Astrocyte (in vitro differentiated cells and primary cell): ENCODE measurements at places on chromosomes 13 and 19.

GRCh38 chr13:29548722-29549121, 46.8 kb downstream of the SLC7A1 start:
- peak; percentile 95 for DNase-seq

DNA sequence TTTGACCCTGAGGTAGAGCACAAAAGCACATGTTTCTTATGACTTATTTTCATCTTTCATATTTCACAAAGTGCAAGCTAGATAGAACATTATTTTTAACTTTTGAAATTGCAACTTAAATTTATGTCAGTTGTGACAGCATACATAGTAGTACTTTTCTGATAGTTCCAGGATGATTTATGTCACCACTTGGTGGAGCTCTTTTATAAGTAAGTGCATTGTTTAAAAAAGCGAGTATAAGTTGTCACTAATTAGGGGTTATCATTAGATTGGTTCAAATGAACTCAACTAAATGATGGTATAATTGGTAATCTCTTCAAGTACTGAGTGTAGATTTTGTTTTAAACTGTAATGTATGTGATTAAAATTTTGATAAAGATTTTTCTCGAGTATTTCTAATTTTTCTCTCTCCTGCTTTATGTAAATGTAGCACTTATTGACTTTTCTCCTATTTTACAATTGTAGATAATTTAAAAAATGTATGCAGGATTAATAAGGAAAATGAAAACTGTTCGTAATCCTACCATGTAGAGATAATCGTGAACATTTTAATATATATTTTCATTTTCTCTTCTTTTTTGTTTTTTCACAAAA, 31.1 kb downstream of the RB1 start:
- peak; percentile 21 for DNase-seq

DNA sequence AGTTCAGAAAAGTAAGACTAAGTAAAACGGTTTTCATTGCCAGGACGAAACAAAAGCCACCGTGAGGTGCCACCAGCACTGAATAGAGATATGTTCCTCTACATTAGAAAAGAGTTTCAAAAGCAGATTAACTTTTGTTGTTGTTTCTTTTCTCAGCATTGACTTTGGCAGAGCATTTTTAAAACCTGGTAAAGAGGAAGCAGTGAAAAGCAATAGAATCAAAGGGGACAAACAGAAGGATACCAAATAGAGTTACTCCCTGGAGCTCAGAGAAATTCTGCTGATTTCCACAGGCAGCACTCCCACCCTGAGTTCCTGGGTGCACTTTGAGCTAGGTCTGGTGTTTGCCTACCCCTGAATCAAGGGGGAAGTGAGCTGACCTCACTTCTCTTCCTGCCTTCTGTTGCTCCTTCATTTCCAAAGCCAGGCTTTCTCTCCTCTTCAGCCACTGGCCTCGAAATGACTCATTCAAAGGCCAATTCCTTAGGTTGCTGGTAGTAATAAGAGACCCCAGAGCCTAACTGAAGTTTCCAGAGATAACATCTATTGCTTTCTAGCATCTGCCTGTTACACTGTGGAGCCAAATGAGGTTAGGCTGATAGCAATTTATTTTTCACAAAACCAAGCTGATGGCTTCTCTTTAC, 11.3 kb upstream of the ERICH6B start:
- DNase-seq: peak; percentile 12

GRCh38 chr19:4441994-4442818, 15.4 kb downstream of the UBXN6 start:
- DNase-seq: no peak

- DNase-seq: no peak
Observed at GRCh38 chr13:25660996-25661395, 289.2 kb downstream of the ATP8A2 start.

GRCh38 chr13:106337096-106337850, 198.2 kb downstream of the EFNB2 start:
- DNase-seq: no peak

GRCh38 chr19:49890349-49891311, 6.1 kb downstream of the IL4I1 start:
- DNase-seq: no peak

DNA sequence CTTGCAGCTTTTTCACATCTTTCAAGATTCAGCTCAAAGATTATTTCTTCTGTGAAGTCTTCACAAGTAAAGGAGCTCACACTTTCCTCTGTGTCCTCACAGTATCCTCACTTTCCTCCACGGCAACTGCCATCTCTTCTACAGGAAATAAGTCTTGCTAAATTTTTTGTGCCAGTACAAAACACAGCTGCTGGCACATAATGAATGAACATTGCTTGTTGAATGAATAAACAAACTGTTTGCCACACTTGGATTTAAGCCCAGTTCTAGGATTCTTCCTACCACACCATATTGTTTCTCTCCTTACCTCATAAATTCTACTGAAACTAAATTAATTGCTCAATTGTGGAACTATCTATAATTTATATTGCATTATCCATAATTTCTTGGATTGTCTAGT, 59.5 kb downstream of the RAP2A start:
- DNase-seq: no peak

DNA sequence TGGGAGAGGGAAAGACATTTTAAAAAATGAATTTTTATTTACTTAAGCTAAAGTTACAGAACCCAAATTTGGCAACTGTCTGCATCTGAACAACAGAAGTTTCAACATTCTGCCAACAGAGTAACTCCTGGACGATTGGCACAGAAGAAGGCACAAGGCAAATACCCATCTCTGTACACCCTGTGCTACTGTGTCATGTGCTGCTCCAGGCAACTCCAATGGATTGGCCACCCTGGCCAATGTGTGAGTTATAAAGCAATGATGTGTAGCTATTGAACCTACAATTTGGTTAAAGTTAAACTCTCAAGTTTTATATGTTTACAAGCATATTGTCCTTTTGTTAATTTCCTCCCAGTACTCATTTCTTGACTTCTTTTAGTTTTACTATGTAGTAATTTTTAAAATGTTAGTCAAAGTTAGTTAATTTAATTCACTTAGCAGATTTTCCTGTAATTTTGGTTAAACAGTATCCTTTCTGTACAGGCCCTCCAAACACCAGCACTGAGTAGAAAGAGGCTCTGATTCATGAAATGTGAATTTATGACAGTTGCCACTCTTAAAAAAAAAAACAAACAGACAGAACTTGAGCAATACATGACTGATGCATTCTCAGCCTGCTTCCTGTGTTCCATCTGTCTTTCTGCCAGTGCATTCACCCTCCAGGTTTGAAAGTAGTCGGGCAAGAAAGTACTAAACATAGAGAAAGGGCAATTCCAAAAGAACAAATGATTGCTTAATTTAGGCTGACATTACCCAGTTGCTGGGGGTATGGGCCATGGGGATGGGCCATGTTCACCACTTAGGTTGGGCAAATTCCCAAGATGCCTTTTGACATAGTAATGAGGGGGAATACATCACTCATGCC, 5.9 kb downstream of the STARD13 start:
- DNase-seq: peak; percentile 80

GRCh38 chr19:31430381-31430780, 81.1 kb upstream of the TSHZ3 start:
- no peak for DNase-seq

- no peak for DNase-seq
Observed at GRCh38 chr13:39405596-39406205, 197.3 kb downstream of the LHFPL6 start.

DNA sequence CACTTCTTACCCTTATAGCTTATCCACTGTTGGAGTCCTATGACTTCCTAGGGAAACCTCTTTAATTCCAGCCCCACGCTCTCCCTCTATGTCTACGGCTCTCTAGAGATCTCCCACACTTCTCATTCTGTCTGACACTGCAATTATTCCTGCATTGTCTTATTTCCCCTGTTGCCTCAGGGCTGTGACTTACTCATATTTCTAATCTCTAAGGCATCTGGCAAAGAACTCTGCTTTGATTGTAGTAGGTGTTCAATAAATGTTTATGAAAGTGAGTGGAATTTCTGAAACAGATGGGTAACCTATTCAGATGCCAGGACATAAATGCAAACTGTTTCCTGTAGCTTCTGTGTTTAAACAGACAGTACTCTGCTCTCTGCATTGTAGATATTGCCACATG, 102.4 kb upstream of the SERTM1 start:
- no peak for DNase-seq

DNA sequence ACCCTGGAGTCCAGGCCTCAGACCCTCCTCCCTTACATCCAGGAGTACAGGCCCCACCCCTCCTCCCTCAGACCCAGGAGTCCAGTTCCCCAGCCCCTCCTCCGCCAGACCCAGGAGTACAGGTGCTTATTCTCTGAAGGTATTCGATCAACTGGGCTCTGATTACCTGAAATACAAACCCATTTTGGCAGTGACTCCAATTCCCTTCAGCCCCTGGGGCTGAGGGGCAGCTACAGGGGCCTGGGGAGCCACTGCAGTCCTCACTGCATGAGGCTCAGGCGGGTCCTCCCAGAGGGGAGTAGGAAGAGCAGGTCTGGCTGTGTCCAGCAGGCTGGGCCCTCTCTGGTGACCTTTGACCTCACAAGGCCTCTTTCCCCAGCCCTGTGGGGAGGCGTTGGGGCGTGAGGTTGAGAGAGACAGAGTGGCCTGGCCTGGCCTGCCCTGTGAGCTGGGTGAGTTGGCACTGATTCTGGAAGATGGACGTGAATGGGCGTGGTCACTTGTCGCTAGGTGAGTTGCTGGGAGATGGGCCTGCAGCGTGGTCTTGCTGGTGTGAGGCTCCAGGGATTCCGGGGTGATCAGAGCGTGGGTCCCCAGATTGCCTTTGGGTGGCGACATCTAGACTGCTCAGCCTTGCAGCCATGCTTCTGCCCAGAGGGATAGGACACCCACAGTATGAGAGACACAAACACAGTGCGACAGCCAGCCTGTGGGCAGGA, 3.1 kb downstream of the BCAT2 start:
- no peak for DNase-seq
